Fibroblast of skin of right biceps (primary cell): ENCODE measurements at places on chromosomes 7 and 10.

GRCh38 chr7:25754333-25754732, 397.7 kb upstream of the NFE2L3 start:
- DNase-seq: no peak

GRCh38 chr10:24790073-24790472, 66.4 kb upstream of the ARHGAP21 start:
- no peak for DNase-seq

GRCh38 chr7:69773535-69774225, 175.4 kb downstream of the AUTS2 start:
- DNase-seq: no peak

- no peak for DNase-seq
Measured at GRCh38 chr7:129719980-129720732, 108.6 kb downstream of the NRF1 start.

- no peak for DNase-seq
Measured at GRCh38 chr7:4245866-4246470, 436.1 kb upstream of the FOXK1 start.

- DNase-seq: no peak
Measured at GRCh38 chr7:99553039-99553438, 1.1 kb upstream of the FAM200A start.

GRCh38 chr7:106768324-106768751, 96.7 kb upstream of the PIK3CG start:
- DNase-seq: peak; percentile 48
